ENCODE measurements at places on chromosomes 1 and 21.

- no peak for DNase-seq
Measured at GRCh38 chr1:8580566-8580965, 236.9 kb downstream of the RERE start.

DNA sequence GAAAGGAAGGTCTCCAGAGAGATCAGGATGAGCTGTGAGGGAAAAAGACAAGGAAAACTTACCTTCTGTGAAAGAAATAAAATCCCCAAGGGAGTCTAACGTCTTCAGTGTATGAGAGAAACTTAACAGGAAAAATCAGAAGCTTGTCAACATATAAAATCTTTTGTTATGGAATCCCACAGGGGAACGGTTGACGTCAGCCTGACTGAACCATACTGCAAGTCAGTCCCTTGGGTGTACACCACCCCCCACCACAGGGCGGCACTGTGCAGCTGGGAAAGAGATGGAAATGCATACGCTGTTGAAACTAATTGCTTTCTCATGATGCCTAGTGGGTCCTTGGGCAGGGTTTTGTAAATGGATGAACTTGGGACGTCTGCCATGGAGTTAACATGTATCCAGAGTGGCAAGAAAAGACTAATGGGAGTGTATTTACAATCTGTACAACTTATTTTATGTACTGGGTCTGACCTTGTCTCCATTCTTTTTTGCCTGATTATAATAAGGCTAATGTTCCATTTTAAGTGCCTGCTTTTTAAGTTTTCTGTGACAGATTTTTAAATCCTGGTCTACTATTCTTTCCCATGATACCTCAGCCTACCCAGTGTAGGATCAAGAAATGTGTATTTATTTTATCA lies 22.7 kb downstream of the UTP25 start:
- DNase-seq, result no peak

DNA sequence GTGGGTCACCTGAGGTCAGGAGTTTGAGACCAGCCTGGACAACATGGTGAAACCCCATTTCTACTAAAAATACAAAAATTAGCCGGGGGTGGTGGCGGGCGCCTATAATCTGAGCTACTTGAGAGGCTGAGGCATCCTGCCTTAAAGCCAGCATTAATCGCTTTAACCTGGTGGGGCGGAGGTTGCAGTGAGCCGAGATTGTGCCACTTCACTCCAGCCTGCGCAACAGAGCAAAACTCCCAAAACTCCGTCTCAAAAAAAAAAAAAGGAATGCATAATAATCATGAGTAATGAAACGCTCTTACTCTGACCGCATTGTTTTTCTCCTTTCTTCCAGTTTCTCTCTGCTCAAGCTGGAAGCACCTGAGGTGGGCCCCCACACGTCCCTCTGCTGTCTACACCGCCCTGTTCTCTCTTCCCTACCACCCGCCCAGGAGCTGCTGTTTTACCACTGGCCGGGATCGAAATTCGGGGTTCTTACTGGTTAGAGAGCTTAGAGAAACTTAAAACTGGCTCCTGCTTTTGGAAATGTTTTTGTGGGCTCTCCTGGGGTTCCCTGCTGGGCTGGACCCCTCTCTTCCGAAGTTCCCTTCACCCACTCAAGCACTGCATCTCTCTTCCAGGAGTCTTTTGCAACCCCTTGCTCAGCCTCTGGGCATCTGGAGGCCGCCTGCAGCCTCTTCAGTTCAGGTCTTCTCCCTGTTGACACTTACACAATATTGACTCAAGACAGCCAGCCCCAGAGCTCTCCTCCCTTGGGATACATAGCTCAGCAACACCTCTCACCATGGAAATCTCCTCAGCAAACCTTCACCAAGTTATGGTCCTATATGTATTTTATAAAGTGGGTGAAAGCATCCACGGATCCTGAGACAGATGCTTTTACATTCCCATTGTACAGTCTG lies 62.5 kb downstream of the FAM163A start:
- DNase-seq, result no peak

DNA sequence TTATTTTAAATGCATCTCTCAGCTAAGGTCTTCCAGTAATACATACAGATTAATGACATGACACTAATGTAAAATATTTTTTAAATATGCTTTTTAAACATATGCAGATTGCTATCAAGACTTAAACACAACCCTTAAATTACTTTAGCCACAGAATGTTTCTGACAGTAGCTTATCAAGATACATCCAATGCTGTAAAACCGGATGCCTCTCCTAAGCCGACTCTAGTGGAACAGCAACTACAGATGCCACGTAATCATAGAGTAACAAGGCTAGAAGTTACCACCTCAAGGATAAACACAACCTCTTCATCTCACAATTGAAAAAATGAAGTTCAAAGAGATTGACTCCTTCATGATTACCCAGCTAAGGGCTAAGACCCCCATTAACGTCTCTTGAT lies 68.4 kb downstream of the ZZZ3 start:
- DNase-seq, result no peak

DNA sequence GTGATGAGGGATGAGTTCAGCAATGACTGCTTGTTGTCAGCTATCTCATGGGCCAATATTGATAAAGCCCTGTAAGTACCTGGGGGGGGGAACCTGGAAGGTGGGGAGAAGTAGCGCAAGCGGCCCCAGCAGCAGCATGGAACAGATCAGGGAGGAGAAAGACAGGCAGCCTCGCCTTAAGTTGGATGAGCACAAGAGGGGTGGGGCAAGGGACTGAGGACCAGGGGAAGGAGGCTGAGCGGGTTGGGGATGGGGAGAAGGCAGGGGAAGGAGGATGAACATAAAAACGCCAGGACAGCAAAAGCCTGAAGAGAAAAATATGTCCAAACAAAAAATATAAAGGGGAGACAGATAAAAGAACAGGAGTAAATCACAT lies 70.6 kb downstream of the ALG14 start:
- no peak for DNase-seq

GRCh38 chr21:37917612-37918011 lies 1.4 kb upstream of the KCNJ6 start:
- DNase-seq, result no peak

DNA sequence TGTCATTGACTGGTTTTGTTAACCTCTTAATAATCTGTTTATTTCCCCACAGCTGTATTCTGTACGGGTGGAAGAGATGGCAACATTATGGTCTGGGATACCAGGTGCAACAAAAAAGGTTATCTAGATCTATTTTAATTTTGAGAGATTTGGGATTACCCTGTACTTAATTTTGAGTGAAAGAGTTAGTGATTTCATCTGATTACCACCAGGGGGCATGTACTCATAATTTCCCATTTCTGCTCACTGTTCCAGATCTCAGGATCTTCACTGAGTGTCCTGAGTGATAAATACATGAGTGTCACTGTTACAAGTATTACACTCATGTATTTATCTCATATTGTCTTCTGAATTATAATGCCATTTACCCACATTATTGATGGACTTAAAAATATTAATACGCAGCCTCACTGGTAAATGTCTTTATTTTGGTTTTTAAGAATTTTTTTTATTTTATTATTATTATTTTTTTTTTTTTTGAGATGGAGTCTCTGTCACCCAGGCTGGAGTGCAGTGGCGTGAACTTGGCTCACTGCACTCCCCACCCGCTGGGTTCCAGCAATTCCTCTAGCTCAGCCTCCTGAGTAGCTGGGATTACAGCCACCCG lies 27.4 kb downstream of the DTL start:
- no peak for DNase-seq

GRCh38 chr1:95119273-95119672 lies 2.1 kb downstream of the TLCD4 start:
- no peak for DNase-seq

DNA sequence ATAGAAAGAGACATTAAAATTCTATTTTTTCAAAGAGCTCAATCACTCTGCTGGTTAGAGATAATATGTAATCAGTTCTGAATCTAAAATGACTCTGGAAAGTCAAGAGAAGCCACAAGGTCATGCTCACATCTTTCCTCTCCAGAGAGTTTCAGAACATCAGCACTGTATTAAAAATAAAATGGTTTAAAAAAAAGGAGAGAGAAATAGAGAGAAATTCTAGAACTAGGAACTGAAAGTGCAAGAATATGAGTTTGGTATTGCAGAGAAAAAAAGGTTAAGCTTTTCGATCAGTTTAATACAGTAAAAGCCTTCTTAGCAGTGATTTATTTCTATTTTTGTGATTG lies 44.0 kb upstream of the DIPK1A start:
- DNase-seq, result no peak

GRCh38 chr1:180163041-180163440 lies 8.4 kb downstream of the QSOX1 start:
- no peak for DNase-seq

DNA sequence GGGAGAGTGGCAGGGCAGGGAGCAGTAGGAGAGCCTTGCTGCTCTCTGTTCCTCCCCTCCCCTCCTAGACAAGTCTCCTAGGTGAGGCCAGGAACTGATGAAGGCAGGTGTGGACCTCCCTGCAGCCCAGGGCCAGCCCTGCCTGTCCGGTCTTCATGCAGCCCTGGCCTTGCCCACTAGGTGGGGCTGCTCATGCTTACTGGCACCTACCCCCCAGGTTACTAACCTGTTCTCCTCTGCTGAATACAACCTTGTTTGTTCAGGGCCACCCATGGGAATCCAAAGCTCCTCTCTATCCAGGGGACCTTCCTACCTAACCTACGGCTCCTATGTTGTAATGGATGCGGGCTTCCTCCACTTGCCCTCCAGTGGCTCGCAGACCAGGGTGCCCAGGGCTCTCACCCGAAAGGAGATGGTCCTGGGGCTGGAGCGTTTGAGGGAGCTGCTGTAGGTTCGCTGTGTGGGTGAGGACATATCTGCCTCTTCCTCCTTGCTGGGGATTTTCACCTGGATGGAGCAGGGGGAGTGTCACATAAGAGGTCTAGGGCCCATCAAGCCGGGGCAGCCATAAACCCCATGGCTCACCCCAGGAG lies 7.9 kb upstream of the TNNT2 start:
- no peak for DNase-seq
